ENCODE measurements at places on chromosomes 1 and 21. TPM values are rescaled to one million over a fixed set of nuclear protein-coding genes. Genes with fewer than 3 reads are reported as not detected.

- DNase-seq, result no peak
These were observed 153.4 kb downstream of the PBX1 start for GRCh38 chr1:164712131-164713036.

GRCh38 chr1:246001142-246001836 lies 505.8 kb downstream of the SMYD3 start:
- no peak for DNase-seq

DNA sequence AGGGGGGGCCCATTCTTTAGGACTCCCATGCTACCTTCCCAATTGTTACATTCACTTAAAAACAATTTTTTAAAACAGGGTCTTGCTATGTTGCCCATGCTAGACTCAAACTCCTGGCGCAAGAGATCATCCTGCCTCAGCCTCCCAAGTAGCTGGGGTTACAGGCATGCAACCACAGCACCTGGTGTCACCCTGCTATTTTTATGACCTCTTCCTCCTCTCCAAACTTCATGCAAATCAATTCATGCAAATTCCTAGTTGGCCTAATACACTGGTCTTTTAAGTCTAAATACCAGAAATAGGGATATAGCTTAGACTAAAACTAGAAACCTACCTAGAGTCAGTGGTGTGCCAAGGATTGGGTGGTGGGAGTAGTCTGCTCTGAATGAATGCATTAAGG lies 30.1 kb downstream of the CDKN2C start:
- DNase-seq, result no peak

DNA sequence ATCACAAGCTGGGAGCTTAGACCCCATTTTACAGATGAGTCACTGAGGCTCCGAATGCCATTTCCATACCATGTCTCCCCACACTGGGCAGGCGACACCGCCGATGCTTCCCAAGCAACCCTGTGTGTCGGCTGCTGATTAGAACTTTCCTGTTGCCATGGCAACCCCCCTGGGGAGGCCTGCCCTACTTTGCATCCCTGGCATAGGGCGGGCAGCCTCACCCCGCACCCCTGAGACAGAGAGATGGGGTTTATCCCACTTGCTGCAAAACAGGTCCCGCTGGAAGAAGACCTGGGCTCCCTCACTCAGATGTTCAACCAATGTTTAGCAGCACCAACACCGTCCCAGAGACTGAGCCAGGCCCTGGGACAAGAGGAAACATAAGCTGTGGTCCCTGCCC lies 81.5 kb downstream of the CAMK2N1 start:
- no peak for DNase-seq

GRCh38 chr1:1421147-1421906 lies at the start of gene ANKRD65:
TSS of gene ANKRD65 (minus strand) at chr1:1421276. CDS start at chr1:1421005, 271 bp downstream.
- peak; percentile 84 for DNase-seq

GRCh38 chr1:78281580-78281979 lies 209.2 kb upstream of the PTGFR start:
- no peak for DNase-seq

DNA sequence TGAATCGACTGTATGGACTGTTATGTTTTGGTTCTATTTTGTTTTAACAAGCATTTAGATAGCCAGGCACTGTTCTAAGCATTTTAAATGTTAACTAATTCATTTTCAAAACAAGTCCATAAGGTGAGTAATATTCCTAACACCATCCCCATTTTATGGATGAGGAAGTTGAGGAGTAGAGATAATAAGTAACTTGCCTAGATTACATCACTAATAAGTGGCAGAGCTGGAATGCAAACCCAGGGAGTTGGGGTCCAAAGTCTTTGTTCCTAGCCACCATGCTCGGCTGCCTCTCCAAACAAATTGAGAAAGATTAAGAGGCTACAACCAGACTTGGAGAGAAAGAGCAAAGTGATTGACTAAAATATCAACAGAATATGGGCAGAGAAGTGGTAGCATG lies 12.6 kb upstream of the LEPR start:
- DNase-seq, result no peak

- DNase-seq, result no peak
These were observed 2.5 kb downstream of the ABCA4 start for GRCh38 chr1:94118471-94118870.

DNA sequence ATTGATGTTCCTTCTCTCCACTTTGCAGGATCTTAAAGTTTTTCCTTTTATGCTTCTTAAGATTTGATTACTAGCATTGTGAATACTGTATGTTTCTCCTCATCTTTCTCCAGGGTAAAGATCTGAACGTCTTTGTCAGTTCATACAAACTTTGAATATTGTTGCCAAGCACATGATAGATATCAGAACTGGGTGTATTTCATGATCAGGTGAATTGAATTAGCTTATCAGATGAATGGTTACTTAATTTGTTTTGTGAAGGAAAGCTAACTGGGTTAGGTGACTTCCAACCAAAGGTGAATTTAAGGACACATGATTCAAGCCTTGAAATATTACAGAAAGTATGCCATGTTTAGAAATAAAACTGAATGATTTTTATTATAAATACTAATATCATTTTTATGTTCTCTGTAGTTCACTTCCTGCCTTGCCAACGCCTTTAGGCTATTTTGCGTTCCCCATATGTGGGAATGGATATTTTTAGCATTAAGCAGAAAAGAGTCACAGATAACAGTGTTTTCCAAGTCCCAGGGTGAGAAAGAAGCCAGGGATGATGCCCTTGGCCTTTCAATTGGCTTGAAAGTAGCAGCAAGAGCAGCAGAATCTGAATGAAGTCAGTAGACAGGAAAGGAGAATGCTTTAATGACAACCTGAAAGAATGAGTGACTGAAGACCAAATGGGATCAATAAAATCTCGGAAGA lies 752.1 kb downstream of the NCAM2 start:
- DNase-seq, result no peak

GRCh38 chr1:151327223-151327902 lies at the start of gene PI4KB:
TSS of gene PI4KB (minus strand) at chr1:151327416. CDS start at chr1:151316481, 10,935 bp downstream.
- DNase-seq, result peak; percentile 86

GRCh38 chr1:88228114-88228513 lies 456.0 kb upstream of the PKN2 start:
- DNase-seq, result no peak

- no peak for DNase-seq
These were observed 29.1 kb upstream of the ATP2B4 start for GRCh38 chr1:203597331-203598090.

- DNase-seq, result no peak
These were observed 6.8 kb downstream of the CPT2 start for GRCh38 chr1:53203466-53203865.

DNA sequence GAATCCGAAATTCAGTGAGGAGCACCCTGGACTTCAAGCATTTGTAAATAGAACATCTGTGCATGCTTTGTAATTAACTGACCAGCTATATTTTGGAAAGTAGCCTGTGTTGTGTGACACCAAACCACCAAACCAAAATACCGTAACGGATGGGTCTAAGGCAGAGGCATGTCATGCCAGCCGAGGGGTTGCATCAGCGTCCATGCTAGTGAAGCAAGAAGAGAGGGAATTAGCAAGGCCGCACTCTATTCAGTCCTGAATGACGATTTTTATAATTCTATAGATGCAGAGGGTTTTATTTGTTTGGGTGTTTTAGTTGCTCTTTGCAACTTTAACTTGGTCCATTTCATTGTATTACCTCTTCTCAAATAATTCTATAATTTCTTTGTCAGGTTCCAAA lies 116.8 kb upstream of the SMYD2 start:
- no peak for DNase-seq

- no peak for DNase-seq
These were observed 65.3 kb downstream of the CD46 start for GRCh38 chr1:207817166-207817565.

DNA sequence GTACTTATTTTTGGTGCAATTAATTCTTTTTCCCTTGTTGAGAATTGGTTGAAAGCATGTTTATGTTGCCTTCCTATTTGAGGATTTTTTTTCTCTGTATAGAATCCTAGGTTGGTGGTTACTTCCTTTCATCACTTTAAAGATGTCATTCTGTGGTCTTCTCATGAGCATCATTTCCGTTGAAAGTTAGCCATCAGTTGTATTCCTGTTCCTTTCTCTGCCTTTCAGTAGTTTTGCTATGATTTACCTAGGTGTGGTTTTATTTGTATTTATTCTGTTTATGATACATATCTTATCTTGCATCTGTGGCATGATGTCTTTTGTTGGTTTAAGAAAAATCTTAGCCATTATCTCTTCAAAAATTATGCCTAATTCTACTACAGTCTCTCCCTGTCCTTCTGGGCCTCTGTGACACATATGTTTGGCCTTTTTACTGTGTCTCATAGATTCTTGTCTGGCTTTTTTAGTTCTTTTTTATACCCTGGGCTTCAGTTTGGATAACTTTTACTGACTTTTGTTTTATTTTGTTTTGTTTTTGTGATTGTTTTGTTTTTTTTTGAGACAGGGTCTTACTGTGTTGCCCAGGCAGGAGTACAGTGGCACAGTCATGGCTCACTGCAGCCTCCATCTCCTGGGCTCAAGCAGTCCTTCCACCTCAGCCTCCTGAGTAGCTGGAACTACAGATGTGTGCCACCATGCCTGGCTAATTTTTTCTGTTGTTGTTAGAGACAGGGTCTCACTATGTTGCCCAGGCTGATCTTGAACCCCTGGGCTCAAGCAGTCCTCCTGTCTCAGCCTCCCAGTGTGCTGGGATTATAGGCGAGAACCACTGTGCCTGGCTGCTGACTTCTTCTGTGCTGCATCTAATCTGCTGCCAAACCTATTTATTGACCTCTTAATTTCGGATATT lies 24.1 kb downstream of the PTGFRN start:
- DNase-seq, result no peak

ANKRD35 gene
- 1.6 TPM for total RNA-seq

SLC16A4 gene
- 15.9 TPM for total RNA-seq

CA6 gene
- not detected for total RNA-seq

AQP10 gene
- total RNA-seq, result 0.64 TPM

FAM72D gene
- total RNA-seq, result 0.43 TPM
